Dorsolateral prefrontal cortex (tissue), 122 donors: ENCODE measurements at places on chromosomes 7 and 10.

GRCh38 chr7:125409921-125410320 lies 480.3 kb upstream of the POT1 start:
- DNase-seq: no peak

GRCh38 chr7:101370836-101371235 lies 8.2 kb downstream of the COL26A1 start:
- no peak for DNase-seq

DNA sequence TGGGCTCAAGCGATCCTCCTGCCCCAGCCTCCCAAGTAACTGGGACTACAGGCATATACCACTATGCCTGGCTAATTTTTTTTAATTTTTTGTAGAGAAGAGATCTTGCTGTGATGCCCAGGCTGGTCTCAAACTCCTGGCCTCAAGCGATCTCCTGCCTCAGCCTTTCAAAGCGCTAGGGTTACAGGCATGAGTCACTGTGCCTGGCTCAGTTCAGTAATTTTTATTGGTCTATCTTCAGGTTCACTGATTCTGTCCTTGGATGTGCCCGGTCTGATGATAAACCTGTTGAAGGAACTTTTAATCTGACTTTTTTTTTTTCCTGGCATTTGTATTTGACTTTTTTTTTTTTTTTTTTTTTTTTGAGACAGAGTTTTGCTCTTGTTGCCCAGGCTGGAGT lies 40.1 kb upstream of the STRIP2 start:
- DNase-seq: no peak

DNA sequence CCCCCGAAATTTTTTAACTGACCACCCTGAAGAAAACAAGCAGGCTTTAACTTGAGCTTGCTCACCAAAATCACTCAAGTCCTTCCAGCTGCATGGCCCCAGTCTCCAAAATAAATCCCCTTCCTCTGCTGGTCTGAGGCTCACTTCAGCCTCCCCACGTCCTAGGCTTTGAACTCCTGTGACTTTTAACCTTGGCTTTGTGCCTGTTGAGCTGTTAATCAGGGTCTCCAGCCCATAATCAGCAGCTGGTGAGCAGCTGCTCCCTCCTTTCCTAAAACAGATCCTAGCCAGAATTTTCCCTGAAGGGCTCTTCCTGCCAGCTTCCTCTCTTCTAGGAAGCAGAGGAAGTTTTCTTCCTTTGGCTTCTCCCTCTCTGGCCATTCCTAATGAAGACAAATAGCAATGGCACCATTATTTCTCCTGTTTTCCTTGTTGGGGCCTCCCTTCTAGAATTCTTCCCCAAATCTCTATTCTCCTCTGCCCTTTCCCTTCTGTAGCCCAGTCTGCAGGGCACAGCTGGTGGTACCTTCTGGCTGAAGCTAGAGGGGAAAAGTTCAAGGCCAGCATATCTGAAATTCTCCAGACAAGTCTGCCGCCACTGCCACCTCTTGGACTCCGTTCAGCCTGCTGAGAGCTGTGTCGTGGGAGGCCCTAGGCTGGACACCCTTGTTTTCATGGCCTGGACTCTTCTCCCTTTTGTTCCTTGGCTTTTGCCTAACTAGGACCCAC lies 152.1 kb downstream of the NOC3L start:
- no peak for DNase-seq

- DNase-seq: peak; percentile 21
These were observed 321.2 kb downstream of the PTPRN2 start for GRCh38 chr7:158266426-158266816.

DNA sequence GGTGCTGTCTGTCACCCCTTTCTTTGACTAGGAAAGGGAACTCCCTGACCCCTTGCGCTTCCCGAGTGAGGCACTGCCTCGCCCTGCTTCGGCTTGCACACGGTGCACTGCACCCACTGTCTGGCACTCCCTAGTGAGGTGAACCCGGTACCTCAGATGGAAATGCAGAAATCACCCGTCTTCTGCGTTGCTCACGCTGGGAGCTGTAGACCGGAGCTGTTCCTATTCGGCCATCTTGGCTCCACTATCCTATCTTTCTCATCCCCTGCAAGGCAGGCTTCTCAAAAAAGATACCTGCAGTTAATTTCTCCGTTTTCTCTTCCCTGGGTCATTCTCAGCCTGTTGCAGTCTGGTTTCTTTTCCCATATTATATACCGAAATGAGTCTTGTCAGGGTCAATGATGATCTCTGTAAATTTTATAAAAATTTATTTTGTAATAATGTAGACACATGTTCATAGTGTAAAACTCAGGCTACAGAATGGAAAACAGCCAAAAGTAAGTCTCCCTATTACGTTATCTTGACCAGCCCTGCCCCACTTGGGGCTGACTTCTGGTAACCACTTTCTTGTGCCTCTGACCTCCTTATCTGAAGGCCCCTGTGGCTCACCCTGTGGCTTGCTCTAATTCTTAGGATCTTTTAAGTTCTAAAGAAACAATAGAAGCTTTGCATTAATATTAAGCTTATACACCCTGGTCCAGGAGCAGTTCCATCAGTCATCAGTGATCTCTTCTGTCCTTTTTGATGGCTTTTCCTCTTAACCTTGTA lies 20.7 kb downstream of the BLVRA start:
- DNase-seq: no peak

DNA sequence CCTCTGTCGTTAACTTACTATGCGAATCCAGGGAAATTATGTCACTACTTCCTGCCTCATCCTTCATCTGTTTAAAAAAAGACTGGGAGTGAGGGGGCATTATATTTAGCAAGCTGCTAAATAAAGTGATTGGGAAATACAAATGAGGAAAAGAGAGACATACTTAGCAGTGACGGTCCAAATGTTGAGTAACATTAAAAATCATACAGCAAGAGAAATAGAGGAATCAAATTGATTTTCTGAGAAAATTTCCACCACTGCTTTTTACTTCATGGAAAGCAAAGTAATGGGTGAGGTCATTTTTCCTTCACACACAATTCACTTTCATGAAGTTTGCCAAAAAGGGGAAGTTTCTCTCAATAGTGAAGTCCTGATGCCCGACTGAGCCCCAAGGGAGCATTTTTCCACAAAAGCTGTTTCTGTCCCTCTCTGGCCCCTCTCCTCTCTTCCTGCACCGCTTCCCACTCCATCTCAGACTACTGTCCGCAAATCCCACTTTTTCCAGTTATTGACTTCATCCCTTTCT lies 61.9 kb upstream of the ADO start:
- no peak for DNase-seq

DNA sequence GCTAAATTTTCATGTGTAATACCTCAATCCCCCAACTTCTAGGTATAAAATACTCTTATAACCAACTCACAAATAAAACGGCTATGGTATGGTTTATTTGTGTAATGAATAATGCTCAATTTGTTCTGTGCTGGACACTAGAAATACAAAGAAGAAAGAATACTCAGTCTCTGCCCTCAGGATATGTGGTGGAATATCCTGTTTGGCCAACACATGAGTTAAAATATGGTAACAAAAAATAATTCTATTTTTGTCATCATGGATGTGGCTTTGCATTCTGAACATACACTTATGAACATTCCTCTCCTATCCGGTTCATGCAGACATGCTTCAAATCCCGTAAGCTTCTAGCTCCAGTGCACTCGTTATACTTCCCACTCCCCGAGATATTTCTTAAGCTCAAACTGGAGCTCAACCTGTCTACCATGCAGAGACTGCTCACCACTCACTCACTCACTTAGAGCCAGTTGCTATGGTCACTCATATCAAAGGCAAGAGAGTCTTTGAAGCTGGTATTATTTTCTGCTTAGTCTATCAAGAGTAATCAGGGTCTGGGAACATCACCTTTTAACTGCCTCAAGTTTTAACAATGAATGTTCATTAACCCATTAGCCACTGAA lies 53.8 kb upstream of the SLC16A12 start:
- no peak for DNase-seq

DNA sequence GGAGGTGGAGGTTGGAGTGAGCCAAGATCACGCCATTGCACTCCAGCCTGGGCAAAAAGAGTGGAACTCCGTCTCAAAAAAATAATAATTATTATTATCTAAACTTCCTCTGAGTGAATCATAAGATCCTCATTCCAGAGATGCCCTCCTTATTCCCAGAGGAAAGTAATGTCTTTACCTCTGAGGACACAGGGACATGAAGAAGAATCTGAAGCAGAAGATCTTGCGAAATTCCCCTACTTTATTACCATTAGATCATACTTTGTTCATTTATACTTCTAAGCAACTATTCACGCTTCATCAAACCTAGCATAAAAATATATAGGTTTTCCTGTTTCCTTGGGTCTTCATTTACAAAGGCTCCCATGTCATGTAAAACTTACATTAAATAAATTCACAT lies 143.1 kb downstream of the ETV1 start:
- no peak for DNase-seq

- DNase-seq: no peak
These were observed 120.4 kb upstream of the RAB11FIP2 start for GRCh38 chr10:118167056-118167700.

DNA sequence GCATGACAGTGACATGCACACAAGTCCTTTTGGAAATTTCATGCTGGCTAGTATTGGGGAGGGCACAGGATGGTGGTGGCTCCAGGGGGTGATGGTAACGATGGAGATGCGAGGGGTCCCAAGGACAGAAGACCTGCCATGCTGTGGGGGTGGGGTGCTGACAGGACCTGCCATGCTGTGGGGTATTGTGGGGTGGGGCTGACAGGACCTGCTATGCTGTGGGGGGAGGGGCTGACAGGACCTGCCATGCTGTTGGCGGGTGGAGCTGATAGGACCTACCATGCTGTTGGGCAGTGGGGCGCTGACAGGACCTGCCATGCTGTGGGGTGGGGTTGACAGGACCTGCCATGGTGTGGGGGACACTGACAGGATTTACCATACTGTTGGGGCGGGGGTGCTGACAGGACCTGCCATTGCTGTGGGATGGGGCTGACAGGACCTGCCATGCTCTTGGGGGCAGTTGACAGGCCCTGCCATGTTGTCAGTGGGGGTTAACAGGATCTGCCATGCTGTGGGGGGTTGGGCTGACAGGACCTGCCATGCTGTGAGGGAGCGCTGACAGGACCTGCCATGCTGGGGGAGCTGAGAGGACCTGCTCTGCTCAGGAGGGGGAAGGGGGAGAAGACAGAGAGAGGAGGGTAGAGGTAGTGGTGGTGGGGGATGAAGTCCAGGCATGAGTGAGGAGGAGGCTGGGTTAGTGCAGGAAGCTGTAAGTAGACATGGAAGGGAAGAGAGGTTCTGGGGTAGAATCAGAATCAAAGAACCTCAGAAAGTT lies 36.2 kb upstream of the RET start:
- no peak for DNase-seq

DNA sequence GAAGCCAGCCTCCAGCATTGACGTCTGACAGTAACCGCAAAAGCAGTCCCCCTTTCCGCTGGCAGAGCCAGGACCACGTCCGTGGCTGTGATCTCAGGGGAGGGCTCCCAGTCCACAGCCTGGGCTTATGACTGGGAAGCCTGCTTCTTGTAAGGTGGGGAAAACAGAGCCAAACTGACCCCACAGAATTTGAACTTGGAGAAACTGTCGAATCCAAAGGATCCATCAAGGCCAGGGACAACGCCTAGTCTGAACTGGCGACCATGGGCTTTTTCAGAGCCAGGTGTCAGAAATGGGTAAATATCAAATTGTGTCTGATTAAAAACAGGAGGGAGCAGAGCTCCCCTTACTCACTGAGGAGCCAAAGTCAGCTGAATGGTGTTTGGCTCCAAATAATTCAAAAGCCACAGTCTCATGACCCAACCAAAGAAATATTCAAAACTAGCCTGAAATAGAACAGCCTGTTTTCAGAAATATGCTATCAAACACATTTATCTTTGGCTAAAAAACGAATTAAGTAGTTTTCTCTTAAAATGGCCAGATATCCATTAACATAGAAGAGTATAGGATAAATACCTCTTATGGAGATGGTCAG lies 751.4 kb upstream of the GALNT17 start:
- DNase-seq: no peak

- no peak for DNase-seq
These were observed 33.1 kb downstream of the NUDT1 start for GRCh38 chr7:2275101-2275500.
